Hair follicle dermal papilla cell (primary cell): ENCODE measurements at places on chromosomes 2 and 18. TPM values are rescaled to one million over a fixed set of nuclear protein-coding genes. Genes with fewer than 3 reads are reported as not detected.

ACTG2 gene
- total RNA-seq, result 7.2 and 8.0 TPM in 2 replicates

TWSG1 gene
- 199 and 258 TPM in 2 replicates for total RNA-seq

IL36G gene
- not detected in 2 replicates for total RNA-seq

ZNF385B gene
- total RNA-seq, result under 0.01 TPM in 1 of 2 replicates, not detected in the other

TUBA3E gene
- total RNA-seq, result not detected in 2 replicates

NMS gene
- total RNA-seq, result not detected in 2 replicates

FEV gene
- not detected in 2 replicates for total RNA-seq

TMEM200C gene
- total RNA-seq, result 0.16 TPM in 1 of 2 replicates, not detected in the other

ABCB11 gene
- under 0.01 TPM in 1 of 2 replicates, not detected in the other for total RNA-seq

C2orf66 gene
- under 0.01 and 0.12 TPM in 2 replicates for total RNA-seq

RNU2-63P gene
- under 0.01 TPM in 1 of 2 replicates, not detected in the other for total RNA-seq

IL36RN gene
- not detected in 2 replicates for total RNA-seq

SNRPD1 gene
- 5.5 and 10.3 TPM in 2 replicates for total RNA-seq

LYPD6 gene
- total RNA-seq, result 9.0 and 9.4 TPM in 2 replicates

KYNU gene
- 0.97 and 2.4 TPM in 2 replicates for total RNA-seq

HPCAL1 gene
- 66.5 and 85.7 TPM in 2 replicates for total RNA-seq

TGFBRAP1 gene
- total RNA-seq, result 25.0 and 25.2 TPM in 2 replicates

CRYGD gene
- not detected in 2 replicates for total RNA-seq

RBKS gene
- 1.3 TPM in 2 replicates for total RNA-seq

SCG2 gene
- 0.12 and 0.32 TPM in 2 replicates for total RNA-seq
